Prostate gland (tissue), 2 donors: ENCODE measurements at places on chromosomes 4 and X.

GRCh38 chr4:1368421-1369090 is 21.5 kb downstream of the UVSSA start:
- DNase-seq, result no peak

- no peak for DNase-seq
Measured at GRCh38 chrX:96474029-96474740, 210.5 kb upstream of the DIAPH2 start.

DNA sequence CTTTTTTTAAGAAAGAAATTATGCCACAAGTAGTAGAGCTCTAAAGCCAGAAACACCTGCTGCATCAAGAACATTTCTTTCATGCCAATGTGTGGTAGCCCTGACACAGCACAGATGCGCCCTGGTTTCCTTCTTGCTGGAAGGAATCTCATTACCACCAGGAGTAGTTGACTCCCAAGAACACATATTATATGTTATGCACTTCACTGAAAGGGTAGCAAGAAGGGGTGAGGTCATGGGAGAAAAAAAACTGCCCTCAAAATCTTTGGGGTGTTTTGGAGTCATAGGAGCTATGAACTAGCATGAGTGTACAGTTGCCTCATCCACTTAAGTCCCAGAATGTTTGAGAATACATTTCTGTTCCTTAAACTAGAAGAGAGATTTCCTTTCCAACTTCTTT is 185.8 kb upstream of the C1QTNF7 start:
- no peak for DNase-seq

- DNase-seq, result no peak
Measured at GRCh38 chrX:107850422-107850765, 24.7 kb downstream of the MID2 start.

- no peak for DNase-seq
Measured at GRCh38 chr4:8236106-8236919, 33.2 kb upstream of the HTRA3 start.

DNA sequence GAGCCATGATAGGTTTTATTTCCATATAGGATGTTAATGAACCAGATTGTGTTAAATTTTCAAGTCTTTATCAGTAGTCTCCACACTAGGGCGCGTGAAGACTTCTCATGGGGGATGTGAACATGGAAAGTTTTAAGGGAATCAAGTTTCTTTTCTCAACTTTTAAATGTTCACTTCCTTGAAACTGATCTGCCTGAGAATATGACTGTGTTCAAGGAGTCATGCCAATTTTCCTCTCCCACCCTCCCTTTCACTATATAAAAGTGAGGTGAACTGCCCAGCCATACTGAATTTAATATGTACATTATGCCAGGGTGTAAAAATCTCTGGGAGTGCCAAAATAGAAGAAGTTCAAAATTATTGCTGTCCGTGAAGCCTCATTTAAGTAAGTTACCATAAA is 30.4 kb upstream of the HPGDS start:
- no peak for DNase-seq

DNA sequence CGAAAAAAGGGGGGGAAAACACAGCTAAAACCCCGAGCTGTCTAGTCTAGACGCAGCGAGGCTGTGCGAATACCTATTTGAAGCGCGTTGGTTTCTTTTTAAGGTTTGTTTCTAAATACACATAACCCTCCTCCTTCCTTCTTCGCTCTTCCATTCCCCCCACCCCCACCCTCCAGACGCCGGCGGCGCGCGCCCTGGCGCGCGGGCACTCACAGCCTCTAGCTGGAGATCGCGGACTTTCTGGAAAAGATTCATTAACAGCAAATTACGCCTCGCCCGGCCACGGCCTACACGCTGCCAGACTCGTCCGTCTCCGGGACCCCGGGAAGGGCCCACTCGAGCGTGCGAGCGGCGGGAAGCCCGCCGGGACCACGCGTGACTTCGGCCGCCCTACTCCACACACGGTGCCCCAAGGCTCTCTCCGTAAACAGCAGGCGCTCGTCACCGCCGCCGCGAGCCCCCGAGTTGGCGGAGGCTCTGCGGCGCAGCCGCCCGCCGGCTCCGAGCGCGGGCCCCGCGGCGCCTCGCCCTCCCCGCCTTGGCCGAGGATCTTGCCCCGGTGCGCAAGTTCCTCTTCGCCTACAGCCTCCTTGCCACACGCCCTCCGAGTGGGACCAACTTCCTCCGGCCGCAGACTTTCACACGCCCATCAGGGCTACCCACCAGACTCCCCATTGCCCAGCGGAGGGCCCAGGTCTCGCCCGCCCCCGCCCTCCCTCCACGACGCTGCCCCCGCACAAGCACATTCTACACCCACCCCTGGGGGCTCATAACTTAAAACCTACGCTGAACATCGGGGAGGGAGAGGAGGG is 2.0 kb downstream of the BCOR start:
- peak; percentile 7 for DNase-seq

DNA sequence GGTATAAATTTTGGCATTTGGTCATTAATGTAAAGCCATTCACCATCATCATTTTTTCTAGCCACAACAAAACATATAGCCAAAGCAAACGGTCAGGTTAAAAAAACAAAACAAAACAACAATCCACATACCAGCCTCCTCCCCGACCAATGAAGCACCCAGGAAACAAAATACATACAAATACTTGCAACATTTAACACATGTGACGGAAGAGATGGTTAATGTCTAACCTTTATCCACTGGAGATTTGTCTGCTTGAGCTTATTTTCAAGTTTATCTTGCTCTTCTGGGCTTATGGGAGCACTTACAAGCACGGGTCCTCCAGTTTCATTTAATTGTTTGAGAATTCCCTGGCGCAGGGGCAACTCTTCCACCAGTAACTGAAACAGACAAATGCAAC is 857.5 kb upstream of the FTHL17 start:
- no peak for DNase-seq

GRCh38 chr4:53168228-53168627 is 197.6 kb downstream of the SCFD2 start:
- no peak for DNase-seq

DNA sequence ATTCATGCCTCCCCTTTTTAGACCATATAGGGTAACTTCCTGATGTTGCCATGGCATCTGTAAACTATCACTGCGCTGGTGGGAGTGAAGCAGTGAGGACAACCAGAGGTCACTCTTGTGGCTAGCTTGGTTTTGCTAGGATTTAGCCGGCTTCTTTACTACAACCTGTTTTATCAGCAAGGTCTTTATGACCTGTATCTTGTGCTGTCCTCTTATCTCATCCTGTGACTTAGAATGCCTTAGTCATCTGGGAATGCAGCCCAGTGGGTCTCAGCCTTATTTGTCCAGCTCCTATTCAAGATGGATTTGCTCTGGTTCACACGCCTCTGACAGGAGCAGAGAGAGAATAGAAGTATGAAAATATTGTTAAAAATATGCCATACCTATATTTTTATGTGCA is 355.7 kb downstream of the ADGRL3 start:
- DNase-seq, result no peak

DNA sequence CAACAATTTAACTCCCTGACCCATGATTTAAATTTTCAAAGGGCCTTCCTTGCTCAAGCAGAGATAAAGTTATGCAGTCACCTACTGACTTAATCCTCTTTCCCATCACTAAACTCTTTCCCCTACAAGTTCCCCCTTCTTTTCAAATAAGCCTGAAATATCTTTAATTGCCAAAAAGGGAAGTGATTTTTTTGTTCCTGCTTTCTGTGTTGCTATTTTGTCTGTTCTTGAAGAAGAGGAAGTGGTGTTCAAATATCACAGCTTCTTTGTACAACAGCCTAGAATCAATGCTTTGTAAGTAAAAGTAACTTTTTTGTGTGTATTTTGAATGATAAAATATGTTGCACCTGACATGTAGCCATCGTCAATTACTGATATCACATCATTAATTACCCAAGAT is 595.9 kb downstream of the CENPC start:
- DNase-seq, result no peak

- no peak for DNase-seq
Measured at GRCh38 chrX:33989936-33990335, 142.2 kb downstream of the FAM47A start.
